ENCODE measurements at places on chromosomes 1 and 21.

- no peak for DNase-seq
Observed at GRCh38 chr1:196467230-196467925, 140.9 kb downstream of the KCNT2 start.

GRCh38 chr1:29398431-29398830 lies 162.1 kb downstream of the PTPRU start:
- DNase-seq, result no peak

DNA sequence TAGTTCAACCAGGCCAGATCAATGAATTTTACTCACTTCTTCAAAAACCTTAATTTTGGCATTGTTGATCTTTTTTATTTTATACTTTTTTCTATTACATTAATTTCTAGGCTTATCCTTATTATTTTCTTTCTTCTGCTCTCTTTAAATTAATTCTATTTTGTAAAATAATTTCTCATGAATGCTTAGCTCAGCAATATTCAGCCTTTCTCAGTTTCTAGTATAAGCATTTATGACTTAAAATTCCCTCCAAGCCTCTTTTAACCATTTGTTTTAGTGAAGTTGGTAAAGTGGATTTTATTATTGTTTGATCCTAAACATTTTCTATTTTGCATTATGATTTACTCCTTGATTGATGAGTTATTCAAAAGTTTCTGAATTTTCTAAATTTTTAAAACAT lies 20.6 kb upstream of the SAMD13 start:
- DNase-seq, result no peak

DNA sequence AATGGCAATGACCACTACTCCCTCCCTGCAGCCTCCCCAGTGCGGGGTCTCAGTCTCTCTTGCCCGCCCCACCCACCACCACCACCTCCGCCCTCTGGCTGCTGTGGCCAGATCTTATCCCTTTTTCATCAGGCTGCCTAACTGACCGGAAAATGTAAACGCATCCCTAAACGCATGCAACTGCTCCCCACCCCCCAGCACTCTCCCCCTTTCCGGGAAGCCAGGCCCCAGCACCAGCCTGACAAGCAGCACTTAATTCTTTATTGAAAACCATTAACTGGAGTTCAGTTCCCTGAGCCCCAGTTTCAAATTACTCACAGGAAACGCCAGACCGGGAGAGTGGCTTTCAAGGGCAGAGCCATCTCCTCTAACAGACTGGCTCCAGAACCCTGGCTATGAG lies 147.7 kb downstream of the DMRTA2 start:
- DNase-seq, result peak; percentile 72

GRCh38 chr1:153386500-153386901 lies 4.4 kb downstream of the S100A8 start:
- DNase-seq, result no peak

- DNase-seq, result no peak
Observed at GRCh38 chr1:23763041-23763577, 15.1 kb upstream of the PITHD1 start.

DNA sequence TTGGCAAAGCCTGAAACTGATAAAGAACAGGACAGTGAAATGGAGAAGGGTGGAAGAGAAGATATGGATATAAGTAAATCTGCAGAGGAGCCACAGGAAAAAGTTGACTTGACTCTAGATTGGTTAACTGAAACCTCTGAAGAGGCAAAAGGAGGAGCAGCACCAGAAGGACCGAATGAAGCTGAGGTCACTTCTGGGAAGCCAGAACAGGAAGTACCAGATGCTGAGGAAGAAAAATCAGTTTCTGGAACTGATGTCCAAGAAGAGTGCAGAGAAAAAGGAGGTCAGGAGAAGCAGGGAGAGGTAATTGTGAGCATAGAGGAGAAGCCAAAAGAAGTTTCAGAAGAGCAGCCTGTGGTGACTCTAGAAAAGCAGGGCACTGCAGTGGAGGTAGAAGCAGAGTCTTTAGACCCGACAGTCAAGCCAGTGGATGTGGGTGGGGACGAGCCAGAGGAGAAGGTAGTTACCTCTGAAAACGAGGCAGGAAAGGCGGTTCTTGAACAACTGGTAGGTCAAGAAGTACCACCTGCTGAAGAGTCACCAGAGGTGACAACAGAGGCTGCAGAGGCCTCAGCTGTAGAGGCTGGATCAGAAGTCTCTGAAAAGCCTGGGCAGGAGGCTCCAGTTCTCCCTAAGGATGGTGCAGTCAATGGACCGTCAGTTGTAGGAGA lies 16.3 kb downstream of the CCDC17 start:
- no peak for DNase-seq

DNA sequence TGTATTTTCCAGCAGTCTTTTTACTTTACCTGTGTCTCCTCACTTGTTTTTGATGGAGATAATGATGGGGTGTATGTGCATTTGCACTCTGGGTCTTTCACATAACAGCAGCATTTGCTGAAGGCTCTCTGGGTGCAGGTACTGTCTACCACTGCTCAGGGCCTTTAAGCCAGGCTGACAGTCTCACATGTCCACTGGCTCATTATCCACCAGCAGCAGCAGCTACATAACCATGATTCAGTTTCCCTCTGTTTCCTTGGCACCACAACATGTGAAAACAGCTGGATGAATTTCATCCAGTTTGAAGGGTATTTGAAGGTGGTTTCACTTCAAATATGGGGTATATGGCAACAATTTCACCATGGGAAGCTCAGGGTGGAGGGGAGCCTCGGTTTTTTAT lies 41.2 kb upstream of the ROR1 start:
- DNase-seq, result no peak

DNA sequence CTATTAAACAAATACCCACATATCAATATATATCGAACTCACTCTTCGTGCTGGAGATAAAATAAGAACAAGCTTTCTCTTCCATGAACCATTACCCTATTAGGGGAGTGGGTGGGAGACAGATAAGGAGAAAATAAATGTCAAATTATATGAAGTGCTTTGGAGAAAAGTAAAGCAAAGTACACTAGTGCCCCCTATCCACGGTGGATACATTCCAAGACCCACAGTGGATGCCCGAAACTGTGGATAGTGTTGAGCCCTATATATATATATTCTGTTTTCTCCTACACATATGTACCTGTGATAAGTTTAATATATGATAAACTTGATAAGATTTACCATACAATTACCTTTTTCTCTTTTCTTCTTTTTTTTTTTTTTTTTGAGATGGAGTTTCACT lies 54.6 kb downstream of the FH start:
- no peak for DNase-seq

DNA sequence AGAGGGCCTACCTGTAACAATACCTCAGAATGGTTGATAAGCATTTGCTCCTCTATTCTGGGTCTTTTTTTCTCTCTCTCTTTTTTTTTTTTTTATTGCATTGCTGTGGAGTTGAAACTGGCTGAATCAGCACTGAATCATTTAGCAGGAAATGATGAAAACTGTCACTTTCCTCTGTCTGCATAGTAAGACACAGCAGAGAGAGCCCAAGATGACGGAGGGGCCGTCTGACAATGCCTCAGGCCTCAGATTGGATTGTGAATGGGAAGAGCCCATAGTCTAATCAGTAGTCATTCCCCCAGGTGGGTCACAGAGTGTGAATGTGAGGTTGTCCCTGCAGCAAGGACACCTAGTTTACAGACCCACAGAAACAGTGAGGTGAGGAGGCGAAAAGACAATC lies 193.2 kb upstream of the PLXNA2 start:
- no peak for DNase-seq

DNA sequence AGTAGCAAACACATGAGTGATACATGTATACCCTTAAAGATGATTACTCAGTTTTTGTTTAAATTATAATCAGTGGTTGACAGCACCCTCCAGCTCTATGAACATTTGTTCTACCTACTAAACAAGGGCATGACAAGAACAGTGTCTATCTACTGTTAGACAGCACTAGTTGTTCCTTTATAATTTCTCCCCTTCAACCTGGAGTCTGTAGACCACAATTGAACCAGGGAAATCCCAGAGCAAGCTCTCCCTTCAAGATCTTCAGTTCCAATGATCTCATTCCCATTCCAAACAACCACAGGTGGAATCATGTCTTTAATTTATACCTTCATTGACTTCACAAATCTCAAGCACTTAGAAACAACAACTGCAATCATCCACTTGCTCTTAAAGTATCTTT lies 216.1 kb downstream of the HHIPL2 start:
- no peak for DNase-seq

- peak; percentile 15 for DNase-seq
Observed at GRCh38 chr1:70666381-70667140, 255.5 kb downstream of the CTH start.

- no peak for DNase-seq
Observed at GRCh38 chr1:224998185-224998584, 68.7 kb downstream of the DNAH14 start.

DNA sequence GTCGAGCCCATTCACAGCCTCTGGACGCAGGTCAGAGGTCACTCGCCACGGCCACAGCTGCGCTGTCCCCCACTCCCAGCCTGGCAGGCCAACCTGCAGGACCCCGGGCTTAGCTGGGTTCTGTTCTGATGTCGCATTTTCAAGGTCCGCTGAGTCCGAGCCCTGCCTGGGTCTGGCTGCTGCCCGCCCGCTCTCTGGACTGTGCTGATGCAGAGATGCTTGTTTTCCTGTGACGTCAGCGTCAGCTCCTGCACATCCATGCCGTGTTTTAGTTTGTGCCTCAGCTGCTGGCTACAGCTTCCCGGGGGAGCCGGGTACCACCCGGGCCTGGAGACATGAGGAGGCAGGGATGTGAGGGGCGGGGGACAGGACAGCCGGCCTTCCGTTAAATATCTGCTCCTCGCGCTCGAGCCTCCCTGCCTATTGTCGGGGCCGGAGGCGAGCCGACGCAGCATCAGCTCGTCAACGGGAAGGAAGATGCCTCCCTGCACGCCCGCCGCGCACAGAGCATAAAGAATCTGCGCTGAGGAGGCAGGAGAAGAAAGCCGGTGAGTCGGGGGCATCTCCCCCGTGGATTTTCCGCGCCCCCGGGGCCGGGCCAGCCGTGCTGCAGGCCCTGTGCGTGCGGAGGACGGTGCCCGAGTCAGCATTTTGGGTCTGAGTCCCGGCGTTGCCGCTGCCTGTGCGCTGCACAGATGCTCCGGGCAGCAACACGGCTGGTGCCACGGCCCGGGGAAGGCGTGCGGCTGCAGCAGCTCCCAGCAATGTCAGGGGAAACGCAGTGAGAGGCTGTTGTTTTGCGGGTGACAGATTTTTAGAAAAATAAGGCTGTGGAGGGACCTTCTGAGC lies 23.4 kb downstream of the PRKCZ start:
- no peak for DNase-seq

- no peak for DNase-seq
Observed at GRCh38 chr21:43728154-43728466, 9.2 kb downstream of the PDXK start.

DNA sequence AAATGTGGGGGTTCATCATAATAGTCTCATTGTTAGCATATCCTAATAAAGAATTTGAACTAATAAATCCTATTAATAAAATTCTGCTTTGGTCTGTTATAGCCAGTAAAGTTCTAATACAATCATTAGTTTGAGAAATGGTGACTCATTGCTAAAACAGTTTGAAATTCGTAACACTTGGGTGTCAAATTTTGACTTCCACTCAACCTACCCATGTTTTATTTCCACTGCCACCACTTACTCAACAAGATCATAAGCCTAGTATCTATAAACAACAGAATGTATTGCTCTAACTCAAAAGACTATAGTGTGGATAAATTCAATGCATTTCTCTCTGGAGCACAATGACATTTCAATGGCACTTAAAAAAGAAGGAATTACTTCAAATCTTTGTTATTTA lies 29.1 kb downstream of the LGALS8 start:
- no peak for DNase-seq

DNA sequence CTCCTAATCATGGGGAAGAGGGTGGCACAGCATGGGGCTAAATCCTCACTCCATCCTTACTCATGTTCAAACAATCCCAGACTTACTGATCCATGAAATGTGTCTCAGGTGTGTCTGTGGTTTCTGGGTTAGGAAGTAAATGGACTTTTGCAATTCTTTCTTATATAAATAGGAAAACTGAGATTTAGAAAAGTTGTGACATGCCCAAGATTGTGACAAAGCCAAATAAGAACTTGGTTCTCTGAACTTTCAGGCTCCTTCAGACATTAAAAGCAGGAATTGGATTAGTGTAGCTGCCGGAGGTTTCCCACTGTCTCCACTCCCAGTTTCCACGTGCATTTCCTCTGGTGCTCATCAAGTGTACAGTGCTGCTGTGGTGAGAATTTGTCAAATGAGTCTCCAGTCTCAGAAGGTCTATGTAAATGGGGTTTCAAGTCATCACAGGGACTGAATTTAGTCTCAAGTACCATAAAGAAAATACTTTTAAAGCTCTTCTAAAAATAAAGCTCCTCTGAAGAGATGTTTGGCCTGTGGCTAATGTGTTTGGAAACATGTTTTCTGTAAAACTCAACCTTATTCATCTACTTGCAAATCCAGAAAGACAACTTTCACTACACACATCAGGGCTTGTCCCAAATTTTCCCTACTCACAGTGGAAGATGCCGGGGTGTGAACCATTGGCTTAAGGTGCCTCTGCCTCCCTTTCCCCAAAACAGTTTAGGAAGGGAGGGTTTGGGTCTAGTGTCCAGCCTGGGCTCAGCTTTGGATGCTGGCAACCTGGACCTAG lies 115.2 kb downstream of the NGF start:
- DNase-seq, result no peak

- DNase-seq, result no peak
Observed at GRCh38 chr1:110961902-110962301, 1.8 kb downstream of the LRIF1 start.

GRCh38 chr1:66231217-66231616 lies 302.7 kb upstream of the SGIP1 start:
- no peak for DNase-seq

DNA sequence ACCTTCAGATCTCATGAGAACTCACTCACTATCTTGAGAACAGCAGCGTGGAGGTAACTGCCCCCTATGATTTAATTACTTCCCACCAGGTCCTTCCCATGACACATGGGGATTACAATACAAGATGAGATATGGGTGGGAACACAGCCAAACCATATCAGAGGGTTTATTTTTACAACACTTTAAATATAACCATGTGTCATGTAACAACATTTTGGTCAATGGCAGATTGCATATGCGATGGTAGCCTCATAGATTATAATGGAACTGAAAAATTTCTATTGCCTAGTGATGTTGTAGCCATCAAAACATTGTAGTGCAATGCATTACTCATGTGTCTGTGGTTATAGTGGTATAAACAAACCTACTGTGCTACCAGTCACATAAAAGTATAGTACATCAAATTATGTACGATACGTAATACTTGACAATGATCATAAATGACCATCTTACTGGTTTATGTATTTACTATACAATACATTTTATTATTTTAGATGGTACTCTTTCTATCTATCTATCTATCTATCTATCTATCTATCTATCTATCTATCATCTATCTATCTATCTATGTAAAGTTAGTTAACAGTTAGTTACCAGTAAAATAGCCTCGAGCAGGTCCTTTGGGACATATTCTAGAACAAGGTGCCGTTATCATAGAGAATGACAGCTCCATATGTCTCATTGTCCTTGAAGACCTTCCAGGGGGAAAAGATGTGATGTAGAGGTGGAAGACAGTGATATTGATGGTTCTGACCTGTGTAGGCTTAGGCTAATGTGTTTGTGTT lies 12.6 kb upstream of the S100B start:
- no peak for DNase-seq

GRCh38 chr1:62271134-62271533 lies 48.1 kb downstream of the KANK4 start:
- DNase-seq, result no peak

GRCh38 chr1:26109229-26110164 lies 2.1 kb upstream of the PDIK1L start:
- no peak for DNase-seq
